ENCODE measurements at places on chromosomes 4 and X. TPM values are rescaled to one million over a fixed set of nuclear protein-coding genes. Genes with fewer than 3 reads are reported as not detected.

KLKB1 gene
- total RNA-seq, result not detected

TKTL1 gene
- not detected for total RNA-seq

LUZP4 gene
- not detected for total RNA-seq

BMPR1B gene
- total RNA-seq, result 0.14 TPM

TBX22 gene
- total RNA-seq, result not detected

TACR3 gene
- total RNA-seq, result not detected

ANTXR2 gene
- 89.5 TPM for total RNA-seq

PDCL2 gene
- not detected for total RNA-seq

XG gene
- 7.9 TPM for total RNA-seq

GUCY1B1 gene
- total RNA-seq, result 6.3 TPM

EPHA5 gene
- total RNA-seq, result 19.0 TPM

PDE5A gene
- 134 TPM for total RNA-seq

APLN gene
- 4.3 TPM for total RNA-seq

SPANXA2 gene
- 0.28 TPM for total RNA-seq
